H7 (cell line): ENCODE measurements at places on chromosomes 2 and 18. TPM values are rescaled to one million over a fixed set of nuclear protein-coding genes. Genes with fewer than 3 reads are reported as not detected.

DNA sequence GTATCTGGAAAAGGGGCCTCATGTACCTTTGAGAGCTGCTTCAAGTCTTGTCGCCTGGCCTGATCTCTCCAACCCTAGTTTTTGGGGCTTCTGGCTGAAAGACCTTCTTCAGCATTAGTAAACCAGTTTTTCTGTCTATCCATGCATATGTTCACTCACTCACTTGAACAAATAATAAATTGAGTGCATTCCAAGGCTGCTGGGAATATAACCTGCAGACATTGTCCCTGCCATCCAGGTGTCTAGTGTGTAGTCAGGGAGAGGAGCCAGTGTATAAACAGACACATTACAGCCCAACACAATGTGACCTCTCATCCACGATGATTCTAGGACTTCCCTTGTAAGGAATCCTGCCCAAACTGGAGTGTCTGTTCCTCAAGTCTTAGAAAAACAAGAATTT lies 262.1 kb downstream of the PRKCE start:
- DNase-seq = no peak

DNA sequence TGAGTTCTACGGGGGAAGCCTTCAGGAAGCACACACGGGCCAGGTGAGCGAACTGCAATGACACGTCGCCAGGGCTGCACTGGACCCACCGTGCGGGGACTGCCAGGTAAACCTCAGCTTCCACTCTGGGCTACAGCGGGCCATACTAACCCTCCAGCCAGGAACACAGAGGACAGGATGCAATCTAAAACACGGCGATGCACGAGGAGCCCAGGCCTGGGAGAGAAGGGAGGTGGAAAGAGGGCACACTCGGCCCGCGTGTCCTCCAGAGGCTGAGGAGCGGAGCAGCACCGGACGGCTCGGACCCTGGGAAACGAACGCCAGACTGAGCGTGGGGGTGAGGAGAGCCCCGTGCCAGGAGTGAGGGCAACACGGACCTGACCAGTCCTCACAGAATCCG lies 69.3 kb downstream of the HDAC4 start:
- peak; percentile 43 for DNase-seq

- no peak for DNase-seq
Observed at GRCh38 chr2:62215306-62216064, 19.6 kb downstream of the B3GNT2 start.

DNA sequence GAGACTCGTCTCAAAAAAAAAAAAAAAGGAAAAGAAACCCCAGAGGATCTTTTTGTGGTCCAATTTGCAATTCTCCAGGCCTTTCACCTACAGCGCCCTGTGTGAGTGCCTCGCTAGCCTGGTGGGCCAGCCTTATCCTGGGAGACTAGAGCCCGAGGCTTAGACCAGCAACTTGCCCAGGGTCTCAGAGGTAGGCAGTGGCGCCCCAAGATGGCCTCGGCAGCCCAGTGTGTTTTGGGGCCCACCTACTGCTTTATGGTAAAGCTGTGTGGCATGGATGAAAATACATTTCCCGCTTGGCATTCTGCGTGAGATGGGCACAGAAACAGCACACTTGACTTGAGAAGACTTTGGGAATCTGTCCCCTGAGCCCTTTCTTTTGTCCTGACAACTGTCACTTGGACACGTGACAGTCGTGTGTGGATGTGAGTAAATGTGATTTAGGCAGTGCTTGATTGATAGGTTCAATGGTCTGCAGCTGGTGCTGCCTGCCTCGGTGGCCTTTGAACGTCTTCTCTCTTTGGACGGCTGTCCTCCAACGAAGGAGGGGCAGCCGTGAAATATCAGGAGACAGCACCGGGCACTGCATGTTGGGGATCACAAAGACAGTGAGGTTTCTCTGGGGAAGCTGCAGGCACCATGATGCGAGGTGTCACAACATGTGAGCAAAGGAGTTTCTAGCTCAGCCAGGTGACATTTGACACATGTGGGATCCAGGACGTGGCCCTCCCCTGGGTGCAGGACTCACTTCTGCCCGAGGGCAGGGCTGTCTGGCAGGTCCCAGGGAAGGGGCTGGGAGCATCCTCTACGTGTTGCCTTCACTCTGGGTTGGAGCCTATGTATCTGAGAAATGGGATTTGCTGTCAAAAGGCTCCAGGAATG lies 209.5 kb upstream of the TWIST2 start:
- no peak for DNase-seq

FHOD3 gene
- 1.8 and 2.1 TPM in 2 replicates for total RNA-seq

GRCh38 chr2:83817511-83817910 lies 641.6 kb downstream of the SUCLG1 start:
- DNase-seq = no peak

SEH1L gene
- 29.3 and 40.5 TPM in 2 replicates for total RNA-seq

- DNase-seq = peak; percentile 59
Observed at GRCh38 chr2:134717286-134718022, 1.3 kb downstream of the TMEM163 start.

CAPN14 gene
- total RNA-seq = 0.11 and 0.17 TPM in 2 replicates

GRCh38 chr2:86372641-86373502 lies 35.4 kb upstream of the REEP1 start:
- peak; percentile 64 for DNase-seq

GRCh38 chr2:232781765-232782164 lies 5.4 kb upstream of the KCNJ13 start:
- no peak for DNase-seq

- no peak for DNase-seq
Observed at GRCh38 chr2:217935901-217936684, 66.7 kb downstream of the TNS1 start.

- DNase-seq = no peak
Observed at GRCh38 chr2:150621526-150622213, 134.2 kb upstream of the RND3 start.

DNA sequence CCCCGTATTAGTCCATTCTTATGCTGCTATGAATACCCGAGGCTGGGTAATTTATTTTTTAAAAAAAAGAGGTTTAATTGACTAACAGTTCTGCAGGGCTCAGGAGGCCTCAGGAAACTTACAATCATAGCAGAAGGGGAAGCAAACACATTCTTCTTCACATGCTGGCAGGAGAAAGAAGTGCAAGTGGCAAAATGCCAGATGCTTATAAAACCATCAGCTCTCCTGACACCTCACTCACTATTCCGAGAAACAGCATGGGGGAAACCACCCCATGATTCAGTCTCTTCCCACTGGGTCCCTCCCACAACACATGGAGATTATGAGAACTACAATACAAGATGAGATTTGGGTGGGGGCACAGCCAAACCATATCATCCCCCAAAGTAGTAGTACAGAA lies 2148.5 kb upstream of the PIK3C3 start:
- no peak for DNase-seq

RAD51AP2 gene
- total RNA-seq = 0.10 and 0.15 TPM in 2 replicates

KCNG2 gene
- 0.14 and 0.18 TPM in 2 replicates for total RNA-seq

DYNAP gene
- total RNA-seq = not detected in 2 replicates

- DNase-seq = no peak
Observed at GRCh38 chr18:49052891-49053644, 102.3 kb upstream of the SMAD7 start.

DNA sequence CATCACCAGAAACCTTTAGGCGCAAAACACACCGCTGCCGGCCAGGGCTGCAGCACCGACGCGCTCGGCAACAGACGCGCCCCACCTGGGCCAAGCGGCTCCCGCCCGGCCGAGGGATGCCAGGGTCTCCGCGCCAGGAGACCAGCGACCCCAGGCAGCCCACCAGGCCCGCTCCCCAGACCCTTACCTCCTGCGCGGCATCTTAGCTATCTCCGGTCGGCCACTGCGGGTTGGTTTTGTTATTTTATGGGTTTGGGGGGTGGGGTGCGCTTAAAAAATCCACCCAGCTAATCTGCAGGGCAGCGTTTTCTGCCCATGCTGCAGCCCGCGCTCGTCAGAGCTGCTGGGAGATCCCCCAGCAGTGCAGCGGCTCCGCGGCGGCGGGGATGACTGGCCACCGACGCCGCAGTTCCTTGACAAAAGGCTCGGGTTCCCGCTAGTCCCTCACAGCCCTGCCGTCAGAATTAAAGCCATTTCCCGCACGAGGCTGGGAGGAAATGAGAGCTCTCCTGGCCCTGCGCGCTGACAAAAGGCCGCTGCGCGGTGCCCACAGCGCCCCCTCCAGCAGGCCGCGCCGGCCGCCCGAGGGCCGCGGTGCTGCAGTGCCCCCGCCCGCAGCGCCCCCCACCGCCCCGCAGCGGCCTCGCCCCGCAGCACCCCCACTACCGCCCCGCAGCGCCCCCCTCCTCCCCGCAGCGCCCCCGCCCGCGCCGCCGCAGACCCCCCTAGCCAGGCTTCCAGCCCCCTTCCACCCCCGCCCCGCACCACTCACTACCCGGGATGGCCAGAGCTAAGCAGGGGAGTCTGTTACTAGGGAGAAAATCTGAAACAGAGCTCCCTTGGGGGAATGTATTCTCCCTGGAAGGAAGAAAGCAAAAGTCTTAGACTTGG lies at the start of gene ADD2:
Gene ADD2, minus strand, starts transcription at position 502 of the 891 bp plus-strand sequence. CDS start 61,792 bp downstream, outside the sequence.
- peak; percentile 94 for DNase-seq

DNA sequence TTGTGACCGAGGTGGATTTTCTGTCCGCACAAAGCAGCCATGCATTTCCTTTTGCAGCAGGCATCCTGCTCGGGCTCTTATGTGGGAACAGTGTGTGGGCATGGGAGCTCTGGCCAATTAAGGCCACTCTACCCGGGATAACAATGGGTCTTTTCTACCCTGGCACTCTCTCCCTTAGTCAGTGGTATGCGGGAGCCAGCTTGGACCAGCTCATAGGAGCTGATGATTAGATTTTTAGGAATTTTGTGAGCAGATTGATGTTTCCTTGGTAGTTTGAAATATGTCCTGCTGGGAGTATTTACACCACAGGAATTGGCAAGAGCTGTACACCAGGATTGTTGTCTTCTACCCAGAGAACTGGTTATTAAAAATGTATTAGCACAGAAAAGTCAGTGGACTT lies 89.3 kb downstream of the SPP2 start:
- no peak for DNase-seq

DNA sequence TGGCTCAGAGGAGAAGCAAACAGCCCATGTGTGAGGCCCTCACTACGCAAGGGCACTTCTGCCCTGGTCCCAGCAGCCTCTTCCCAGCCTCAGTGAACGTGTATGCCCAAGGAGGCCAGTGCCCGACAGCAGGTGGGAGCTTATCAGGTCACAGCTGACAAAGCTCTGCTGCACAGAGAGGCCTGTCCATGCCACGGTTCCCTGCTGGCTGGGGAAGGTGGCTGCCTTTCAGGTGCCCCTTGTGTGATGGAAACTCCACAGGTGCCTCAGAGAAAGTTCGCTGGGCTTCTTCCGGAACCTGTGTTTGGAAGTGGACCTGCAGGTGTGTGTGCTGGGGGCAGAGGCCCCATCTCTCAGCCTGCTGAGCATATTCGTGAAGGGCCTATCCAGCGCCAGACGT lies 47.3 kb downstream of the EDAR start:
- DNase-seq = no peak

GRCh38 chr18:10912790-10913545 lies 236.4 kb downstream of the PIEZO2 start:
- DNase-seq = no peak

GRCh38 chr2:43707255-43708015 lies 31.2 kb upstream of the C1GALT1C1L start:
- no peak for DNase-seq

DNA sequence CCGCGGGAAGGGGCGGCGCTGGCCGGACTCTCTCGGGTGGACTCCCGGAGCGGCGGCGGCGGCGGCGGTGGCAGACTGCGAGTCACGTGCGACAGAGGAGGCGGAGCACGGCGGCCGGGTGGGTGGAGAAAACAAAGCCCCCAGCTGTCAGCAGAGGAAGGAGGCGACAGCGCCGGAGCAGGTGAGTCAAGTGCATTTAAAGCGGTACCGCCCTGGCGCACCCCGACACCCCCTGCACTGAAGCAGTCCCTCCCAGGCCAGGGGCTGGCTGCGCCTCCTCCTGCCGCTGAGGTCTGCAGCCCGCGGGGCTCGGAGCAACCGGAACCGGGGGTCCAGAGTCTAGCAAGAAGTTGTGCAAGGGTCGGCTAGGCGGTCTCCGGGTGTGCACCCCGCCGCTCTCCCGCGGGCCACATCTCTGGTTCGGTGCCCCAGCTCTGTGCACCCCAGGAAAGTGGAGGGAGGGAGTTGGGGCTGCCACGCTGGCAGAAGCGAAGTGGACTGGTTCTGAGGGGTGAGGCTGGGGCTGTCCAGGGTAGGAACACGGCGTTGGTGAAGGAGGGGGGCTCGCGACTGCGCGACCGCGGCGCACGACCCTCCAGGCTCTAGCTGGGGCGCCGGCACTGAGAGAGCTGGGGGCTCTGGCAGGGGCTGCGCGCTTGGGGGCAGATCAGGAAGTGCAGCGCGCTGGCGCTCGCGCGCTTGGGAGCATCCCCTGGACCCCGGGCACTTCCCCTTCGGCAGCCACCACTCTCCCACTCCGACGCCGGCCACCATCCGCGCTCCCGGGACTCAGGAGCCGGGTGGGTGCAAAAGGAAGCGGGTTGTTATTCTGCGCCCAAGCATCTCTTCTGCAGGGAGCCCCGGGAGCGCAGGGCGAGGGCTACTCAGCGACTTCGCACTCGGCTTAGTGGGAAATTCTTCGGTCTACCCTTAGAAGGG lies 64.0 kb upstream of the MAPRE2 start:
- DNase-seq = peak; percentile 79

- DNase-seq = no peak
Observed at GRCh38 chr2:8799004-8799403, 38.4 kb downstream of the KIDINS220 start.

GRCh38 chr2:9439536-9439935 lies 16.1 kb downstream of the CPSF3 start:
- DNase-seq = no peak

- peak; percentile 30 for DNase-seq
Observed at GRCh38 chr2:10524851-10525572, 76.9 kb upstream of the ODC1 start.

CTNNA2 gene
- 0.92 and 2.6 TPM in 2 replicates for total RNA-seq

DNA sequence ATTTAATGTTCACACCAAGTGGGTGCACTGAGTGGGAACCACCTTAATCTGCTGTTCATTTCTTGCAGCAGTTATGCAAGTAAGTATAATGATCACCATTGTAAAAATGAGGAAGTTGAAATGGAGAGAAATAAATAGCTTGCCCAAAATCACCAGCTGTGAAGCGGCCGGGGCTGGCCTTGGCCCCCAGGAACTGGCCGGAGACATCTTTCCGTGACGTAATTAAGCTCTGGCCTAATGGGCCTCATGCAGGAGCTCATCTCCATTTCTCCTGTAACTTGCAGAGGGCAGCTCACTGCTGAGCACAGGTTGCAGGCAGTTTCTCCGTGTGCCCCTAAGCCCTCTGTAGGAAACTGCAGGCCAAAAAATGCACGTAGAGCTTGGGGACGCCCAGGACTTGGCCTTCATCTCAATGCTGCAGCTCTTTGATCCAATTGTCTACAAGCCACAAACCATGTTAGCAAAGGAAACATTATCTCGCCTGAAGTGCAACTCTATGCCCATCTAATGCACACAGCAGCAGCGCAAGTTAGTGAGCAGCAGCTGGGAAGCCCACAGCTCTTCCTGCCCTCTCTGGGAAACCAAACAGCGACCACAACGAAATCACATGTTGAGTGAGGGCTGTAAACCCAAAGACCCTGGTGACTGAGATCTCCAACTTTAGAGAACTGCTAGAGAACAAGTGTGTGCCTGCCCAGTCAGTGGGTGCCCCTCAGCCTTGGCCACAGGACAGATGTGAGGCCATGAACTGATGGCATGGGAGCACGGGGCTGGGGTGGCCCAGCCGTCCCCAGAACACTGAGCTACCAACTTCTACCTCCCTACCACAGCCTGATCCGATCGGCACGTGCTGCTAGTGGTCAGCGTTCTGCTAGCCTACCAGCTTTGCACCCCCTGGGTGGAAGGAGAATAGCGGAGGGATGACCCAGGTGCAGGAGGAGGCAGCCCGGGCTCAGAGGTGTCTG lies 28.8 kb downstream of the APCDD1 start:
- DNase-seq = no peak

MEP1B gene
- not detected in 2 replicates for total RNA-seq

- DNase-seq = no peak
Observed at GRCh38 chr2:225010804-225011203, 31.5 kb downstream of the DOCK10 start.
